ENCODE measurements at places on chromosomes 4 and X.

DNA sequence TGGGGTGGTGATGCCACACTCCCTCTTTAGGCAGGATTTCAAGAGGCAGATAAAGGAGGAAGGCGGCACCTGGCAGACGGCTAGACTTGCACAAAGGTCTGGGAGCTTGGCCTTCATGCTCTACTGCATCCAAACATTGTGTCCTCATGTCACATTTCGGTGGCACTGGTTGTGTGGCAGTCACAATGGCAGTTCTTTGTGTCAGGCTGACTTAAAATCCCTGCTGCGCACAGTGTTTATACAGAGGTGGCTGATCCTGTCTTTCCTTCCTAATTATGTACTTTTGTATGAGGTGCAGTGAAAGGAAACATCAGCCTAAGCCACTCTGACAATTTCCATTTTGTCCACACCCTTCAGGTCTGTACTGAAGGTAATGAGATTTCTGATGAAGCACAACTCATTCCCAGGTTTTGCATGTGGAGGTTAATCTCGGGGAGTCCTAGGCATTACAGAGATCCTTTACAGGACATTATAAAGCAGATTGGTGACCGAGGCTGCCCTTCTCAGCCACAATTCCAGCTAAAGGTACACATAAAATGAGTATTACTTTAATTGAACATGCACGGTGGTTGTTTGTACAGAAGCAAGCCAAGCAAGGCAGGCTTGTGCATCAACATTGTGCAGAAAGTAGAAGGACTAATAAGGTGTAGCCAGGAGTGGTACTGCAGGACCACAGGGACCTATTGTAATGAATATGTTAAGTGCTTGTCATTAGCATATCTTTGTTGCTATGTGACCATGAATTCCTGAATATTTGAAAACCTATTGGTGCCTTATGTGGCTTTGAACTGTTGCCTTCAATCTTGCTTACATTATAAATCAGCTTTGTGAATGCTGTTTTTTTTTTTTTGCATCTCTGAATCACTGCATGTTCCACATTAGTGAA, 147.6 kb downstream of the STK32B start:
- DNase-seq: no peak

- no peak for DNase-seq
These were observed 92.0 kb upstream of the PRDX4 start for GRCh38 chrX:23575281-23575680.

GRCh38 chrX:40617566-40617965, 5.7 kb upstream of the MPC1L start:
- no peak for DNase-seq

- no peak for DNase-seq
These were observed 76.2 kb downstream of the ARHGEF9 start for GRCh38 chrX:63708801-63709200.

- DNase-seq: no peak
These were observed 124.5 kb upstream of the NOCT start for GRCh38 chr4:138890891-138891570.

DNA sequence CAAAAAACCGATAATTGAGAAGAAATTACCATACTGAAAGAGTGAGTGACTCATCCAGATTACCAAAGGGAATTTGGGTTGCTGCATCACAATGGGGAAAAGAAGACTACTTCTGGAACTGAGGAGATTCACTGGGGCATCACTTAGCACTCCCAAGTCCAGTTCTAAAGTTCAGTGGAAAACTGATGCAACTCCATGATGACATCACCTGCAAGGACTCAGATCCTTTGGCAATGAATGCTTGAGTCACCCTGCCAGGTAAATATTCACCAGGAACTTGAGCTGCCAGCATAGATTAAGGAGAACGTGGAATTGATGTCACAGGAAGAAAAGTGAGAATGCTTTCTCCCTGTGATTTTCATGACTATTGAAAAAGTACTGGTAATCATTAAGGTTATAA, 32.0 kb upstream of the SMIM10L2A start:
- no peak for DNase-seq

DNA sequence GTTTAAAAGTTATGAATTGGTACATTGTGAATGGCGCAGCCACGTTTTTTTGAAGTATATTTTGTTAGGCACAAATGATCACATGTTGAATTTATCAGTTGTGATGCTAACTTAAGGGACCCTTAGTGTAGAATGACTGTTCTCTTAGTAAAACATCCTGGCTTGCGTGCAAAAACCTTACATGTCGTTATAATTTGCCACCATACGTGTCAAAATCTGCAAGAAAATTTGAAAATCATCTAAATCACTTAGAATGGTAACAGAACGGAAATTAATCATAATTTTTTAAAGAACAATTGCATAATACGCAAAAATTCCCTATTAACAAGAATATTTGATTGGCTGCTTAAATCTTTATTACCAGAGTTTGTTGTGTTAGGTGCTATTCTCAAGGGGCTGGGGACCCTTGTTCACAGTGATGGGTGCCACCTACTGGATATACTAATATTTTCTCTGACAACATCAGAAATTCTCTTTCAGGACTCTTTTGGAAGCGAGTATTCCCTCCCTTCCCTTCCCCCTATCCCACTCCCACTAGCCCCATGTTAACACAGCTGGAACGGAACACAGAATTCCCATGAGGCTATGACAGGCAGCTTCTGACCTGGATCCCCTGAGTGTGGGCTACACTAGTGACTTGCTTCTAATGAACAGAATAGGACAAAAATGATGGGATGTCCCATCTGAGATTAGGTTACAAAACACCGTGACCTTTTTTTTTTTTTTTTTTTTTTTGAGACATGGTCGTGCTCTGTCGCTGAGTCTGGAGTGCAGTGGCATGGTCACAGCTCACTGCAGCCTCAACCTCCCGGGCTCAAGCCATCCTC, 71.8 kb downstream of the SUPT20HL2 start:
- DNase-seq: no peak
